ENCODE measurements at places on chromosomes 12 and 14. TPM values are rescaled to one million over a fixed set of nuclear protein-coding genes. Genes with fewer than 3 reads are reported as not detected.
A peak's percentile ranks its signal among the peaks of the same experiment; 100 is the strongest.

The PDE3A gene
- total RNA-seq, result not detected

The TAPBPL gene
- 64.0 TPM for total RNA-seq

The ASIC1 gene
- not detected for total RNA-seq

The DLGAP5 gene
- 0.73 TPM for total RNA-seq

The KLRC1 gene
- total RNA-seq, result not detected

The TAS2R9 gene
- total RNA-seq, result not detected

The GUCY2C gene
- total RNA-seq, result 0.32 TPM

The RNF41 gene
- 86.0 TPM for total RNA-seq

The CACNA1C gene
- total RNA-seq, result 0.02 TPM

The ACOT4 gene
- 1.2 TPM for total RNA-seq

The RDH12 gene
- not detected for total RNA-seq

The OAS2 gene
- total RNA-seq, result 51.9 TPM

The HSPB8 gene
- total RNA-seq, result not detected

The PTPRR gene
- not detected for total RNA-seq

The BBOF1 gene
- 1.6 TPM for total RNA-seq

GRCh38 chr14:81385886-81386285 is 14.2 kb downstream of the STON2 start:
- DNase-seq, result no peak

GRCh38 chr12:121248622-121249021 is 38.7 kb downstream of the P2RX4 start:
- peak; percentile 36 for DNase-seq

GRCh38 chr12:119659289-119659897 is 8.5 kb upstream of the PRKAB1 start:
- no peak for DNase-seq

- DNase-seq, result no peak
These were observed 202.5 kb downstream of the SLC15A4 start for GRCh38 chr12:128621304-128621703.

GRCh38 chr12:51694146-51694545 is 103.1 kb downstream of the SCN8A start:
- DNase-seq, result no peak

- DNase-seq, result no peak
These were observed 25.0 kb upstream of the C14orf132 start for GRCh38 chr14:96014176-96014575.

DNA sequence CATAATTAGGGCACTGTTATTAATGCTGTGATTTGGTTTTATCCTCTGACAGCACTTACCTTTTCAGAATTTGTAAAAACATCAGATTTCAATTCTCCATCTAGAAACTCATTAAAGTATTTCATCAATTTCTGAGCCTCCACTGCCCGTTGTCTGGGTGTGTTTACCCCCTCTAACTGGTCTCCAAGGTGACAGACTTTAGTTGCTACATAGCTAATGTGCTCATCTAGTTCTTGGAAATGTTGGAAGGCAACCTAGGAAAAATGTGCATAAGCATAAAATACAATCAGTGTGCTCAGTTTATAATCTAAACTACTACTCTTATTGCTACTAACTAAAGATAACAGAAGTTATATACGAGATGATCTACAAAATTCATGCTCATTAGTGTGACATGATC is 24.6 kb downstream of the EXOC5 start:
- no peak for DNase-seq

- DNase-seq, result no peak
These were observed 95.2 kb upstream of the HMGA2 start for GRCh38 chr12:65728848-65729793.

- no peak for DNase-seq
These were observed 142.5 kb downstream of the SMOC1 start for GRCh38 chr14:70021548-70022220.

DNA sequence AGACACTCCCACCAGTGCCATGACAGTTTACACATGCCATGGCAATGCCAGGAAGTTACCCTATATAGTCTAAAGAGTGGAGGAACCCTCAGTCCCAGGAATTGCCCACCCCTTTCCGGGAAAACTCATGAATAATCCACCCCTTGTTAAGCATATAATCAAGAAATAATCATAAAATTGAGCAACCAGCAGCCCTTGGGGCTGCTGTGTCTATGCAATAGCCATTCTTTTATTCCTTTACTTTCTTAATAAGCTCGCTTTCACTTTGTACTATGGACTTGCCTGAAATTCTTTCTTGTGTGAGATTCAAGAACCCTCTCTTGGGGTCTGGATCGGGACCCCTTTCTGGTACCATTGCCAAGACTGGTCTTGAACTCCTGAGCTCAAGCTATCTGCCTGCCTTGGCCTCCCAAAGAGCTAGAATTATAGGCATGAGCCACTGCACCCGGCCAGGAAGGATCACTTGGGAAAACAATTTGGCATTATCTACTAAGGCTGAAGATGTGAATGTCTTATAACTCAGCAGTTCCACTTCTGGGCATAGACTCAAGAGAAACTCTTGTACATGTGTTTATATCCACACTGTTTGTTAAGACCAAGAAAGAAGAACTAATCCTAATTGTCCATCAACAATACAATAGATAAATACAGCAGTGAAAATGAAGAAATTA is 35.9 kb upstream of the CEP83 start:
- no peak for DNase-seq

DNA sequence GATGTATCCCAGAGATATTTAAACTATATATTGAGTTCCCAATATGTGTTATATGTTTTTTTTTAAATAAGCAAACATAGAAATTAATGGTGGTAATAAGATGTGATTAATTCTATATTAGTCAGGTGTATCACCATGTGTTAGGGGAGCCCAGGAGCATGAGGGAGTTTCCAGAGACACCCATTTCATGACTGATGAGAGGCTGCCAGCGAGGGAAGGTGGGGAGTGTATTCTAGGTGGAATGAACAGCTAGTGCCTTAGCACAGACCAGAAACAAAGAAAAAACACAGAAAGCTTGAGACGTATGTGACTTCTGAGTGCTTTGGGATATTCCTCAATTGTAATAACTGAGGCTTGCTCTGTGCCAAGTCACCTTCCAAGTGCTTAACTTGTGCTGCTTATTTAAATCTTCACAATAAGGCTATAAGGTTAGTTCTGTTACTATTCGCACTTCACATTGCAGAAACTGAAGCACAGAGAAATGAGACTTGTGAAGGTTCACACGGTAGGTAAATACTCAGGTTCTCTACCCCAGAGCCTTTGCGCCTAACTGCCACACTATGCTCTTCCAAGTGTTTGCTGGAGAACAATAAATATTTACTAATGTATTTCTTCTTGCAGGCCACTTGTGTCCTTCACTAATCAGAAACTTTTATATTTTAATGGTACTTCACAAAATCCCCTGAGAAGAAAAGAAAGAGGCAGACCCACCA is 17.9 kb upstream of the MGP start:
- no peak for DNase-seq

DNA sequence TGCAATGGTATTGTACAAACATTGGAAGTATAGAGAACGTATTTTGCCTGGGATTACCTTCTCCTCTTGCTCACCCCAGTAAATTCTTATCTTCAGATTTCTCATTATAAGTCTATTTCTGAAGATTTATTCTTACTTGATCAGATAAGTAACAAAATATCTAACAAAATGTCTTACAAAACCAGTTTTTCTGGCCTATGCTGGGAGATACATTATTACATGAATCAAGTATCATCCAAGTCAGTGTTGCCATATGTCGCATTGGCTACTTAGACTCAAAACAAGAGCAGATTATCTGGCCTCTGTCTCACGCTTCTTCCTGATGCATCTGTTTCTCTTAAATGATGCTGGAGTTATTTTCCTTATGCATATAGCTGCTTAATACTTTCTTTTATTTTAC is 408.5 kb downstream of the CCER1 start:
- no peak for DNase-seq

DNA sequence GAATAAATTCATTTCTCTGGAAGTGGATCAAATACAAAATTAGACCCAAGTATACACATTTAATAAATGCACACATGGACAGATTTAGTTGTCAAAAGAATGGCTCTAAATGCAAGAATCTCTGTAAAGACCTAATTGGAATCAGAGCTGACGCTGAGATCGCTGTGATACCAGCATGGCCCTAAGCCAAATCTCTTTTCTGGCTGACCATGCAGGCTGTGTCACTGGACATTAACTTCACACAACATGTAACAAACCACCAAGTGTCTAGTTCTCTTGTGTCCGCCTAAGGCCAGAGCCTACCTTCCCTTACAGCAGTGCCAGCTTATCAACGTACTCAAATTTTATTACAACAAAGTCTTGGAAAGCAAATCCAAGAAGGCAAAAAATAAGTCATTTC is 127.5 kb downstream of the MED13L start:
- DNase-seq, result no peak

GRCh38 chr12:101074940-101075680 is 134.9 kb downstream of the SLC5A8 start:
- DNase-seq, result no peak

DNA sequence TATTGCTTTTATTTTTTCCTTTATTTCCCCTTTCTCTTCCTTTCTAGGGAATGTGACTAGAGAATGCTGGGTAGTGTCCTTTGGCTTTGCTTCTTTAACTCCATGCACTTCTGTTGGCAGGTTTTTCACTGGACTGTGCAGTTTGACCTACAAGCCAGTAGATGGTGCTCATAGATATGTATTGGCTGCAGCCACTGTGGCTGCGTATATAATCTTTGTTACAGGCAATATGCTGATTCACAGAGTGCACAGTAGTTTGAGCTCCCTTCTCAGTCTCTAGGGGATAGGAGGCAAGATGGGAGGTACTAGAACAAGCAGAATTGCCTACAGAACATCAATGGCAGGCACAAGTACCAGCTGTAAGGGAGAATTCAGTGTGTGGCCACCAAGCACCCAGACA is 503.5 kb downstream of the LRFN5 start:
- no peak for DNase-seq

DNA sequence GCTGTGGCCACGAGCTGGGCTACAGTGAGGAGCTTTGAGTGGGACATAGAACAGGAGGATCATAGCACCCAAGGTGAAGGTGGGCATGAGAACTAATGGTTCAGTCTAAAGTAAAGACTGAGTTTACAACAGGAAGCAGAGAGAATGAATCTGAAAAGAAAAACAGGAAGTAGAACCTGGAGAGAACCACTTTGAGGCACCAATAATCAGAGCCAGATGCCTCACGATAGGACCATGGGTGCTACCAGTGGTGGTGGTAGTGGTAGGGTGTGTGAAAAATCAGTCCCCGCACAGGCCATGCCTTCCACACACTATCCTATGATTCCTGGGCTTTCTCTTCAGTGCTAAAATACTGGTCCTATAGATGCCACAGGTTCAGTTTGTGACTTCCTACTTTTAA is 293.6 kb downstream of the AKAP6 start:
- no peak for DNase-seq

DNA sequence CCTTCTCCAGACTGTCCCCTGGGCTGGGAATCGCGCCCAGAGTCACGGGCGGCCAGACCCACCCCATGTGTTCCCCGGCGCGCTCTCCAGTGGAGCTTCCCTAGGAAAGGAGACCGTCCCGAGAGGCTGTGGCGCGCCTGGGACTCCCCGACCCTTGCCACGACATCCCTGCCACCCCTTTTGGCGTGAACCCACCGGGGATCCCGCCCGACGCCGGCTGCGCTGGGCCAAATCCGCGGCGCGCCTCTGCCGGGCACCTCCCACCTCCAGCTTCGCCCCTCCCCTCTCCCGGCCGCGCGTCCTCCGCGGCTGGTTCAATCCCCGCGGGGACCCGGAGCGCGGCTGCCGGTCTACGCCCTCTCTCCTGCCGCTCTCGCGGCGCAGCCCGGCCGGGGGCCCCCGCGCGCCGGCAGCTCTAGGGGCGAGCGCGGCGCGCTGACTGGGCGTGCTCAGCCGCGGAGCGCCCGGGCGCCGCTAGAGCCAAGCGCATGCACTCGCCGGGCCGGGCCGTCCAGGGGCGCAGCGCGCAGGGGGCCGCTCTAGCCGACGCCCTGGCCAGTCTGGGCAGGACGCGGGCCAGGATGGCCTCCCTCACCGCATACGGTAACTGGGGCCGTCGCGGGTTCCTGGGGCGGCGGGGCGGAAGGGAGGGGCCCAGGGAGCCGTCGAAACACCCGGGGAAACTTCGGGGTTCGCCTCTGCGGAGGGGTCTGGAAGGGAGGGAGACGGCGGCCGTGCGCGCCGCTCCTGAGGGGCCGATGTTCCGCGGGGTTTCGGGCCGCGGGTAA is 77.4 kb upstream of the ANO4 start:
- DNase-seq, result no peak

DNA sequence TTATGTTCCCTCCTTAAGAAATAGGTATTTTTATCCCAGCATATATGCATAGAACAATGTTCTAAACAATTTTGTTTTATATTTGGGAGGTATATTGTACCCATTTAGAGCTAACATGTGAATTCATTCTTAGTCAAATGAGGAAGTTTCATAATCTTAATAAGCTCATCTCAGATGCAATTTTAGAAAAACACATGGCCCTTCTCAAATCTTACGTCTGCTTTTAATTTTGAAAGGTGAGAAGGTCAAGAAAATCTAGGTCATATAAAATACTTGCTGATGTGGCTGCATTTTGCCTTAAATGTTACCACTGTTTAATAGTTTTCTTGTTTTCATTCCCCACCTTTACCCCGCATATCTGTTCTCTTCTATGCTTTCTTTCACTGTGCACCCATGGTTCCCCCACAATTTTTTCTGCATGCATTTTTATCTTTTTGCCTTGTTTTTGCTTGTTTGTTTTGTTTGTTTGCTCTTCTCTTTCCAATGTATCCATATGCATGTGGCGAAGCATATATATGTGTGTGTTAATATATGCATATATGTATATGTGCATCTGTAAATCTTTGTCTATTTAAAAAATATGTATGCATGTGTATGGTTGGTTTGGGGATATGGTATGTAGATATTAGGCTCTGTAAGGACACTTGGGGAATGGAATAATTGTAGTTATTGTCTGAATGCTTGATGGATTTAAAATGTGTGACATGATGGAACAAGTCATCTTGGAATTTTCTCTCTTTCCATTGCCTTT is 317.1 kb downstream of the BCAT1 start:
- DNase-seq, result no peak

DNA sequence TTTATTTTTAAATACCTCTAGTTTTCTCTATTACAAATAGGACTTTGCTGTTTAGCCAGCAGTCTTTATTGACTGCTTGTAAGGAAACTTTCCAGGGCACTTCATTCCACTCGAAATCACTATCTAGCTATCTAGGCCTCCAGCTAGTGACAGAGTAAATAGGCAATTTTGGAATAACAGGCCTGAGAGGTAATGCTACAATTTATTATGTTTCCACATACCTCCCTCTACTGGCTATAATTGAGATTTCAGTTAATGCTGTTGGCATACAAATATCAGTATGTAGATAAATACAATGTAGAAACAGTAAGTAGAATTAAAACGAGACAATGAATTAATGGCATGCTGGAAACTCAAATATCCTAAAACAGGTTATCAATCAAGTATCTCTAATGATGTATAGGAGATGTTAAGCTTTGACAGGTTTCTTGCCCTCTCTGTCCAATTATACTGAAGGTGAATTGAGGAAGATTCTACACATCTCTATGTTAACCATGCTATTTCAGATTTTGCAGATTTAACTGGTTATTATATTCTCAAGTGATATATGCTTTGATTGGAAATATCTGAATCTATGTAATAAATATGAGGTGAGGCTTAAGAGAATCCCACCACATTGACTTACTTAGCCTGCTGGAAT is 7.2 kb downstream of the DTD2 start:
- DNase-seq, result no peak

GRCh38 chr14:104935026-104935650 is 10.5 kb downstream of the PLD4 start:
- no peak for DNase-seq

- no peak for DNase-seq
These were observed 480.2 kb upstream of the CCDC196 start for GRCh38 chr14:66005900-66006434.

- DNase-seq, result peak; percentile 1
These were observed 46.0 kb downstream of the FAM222A start for GRCh38 chr12:109759595-109759994.

Measured in activated B cell treated with CpG ODN at 0.5 μM for 24 hours (primary cell).